ENCODE measurements at places on chromosomes 5 and 9. TPM values are rescaled to one million over a fixed set of nuclear protein-coding genes. Genes with fewer than 3 reads are reported as not detected.

Gene CDC20B
- not detected for total RNA-seq

Gene RICTOR
- 17.2 TPM for total RNA-seq

Gene ASS1
- total RNA-seq: 321 TPM

Gene EGR1
- 64.1 TPM for total RNA-seq

Gene DNAH5
- total RNA-seq: not detected
